ENCODE measurements at places on chromosomes 1 and 21.

DNA sequence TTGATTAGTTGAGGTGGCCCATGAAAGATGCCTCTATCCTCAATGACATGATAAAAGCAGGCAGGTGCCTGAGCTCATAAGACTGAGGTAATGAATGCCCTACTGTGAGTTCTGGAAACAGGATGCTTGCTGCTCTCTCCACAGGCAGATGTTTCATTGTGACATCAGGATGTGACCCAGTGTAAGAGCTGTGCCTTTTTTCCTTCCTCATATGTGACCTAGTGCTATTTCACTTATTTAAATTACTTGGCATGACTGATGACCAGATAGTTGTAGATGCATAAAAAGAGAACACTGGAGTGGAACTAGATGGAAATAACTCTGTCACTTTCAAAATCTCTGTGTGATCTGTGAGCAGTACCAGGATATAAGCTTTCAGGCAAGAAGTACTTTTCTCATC is 31.9 kb downstream of the KIF14 start:
- DNase-seq, result no peak

DNA sequence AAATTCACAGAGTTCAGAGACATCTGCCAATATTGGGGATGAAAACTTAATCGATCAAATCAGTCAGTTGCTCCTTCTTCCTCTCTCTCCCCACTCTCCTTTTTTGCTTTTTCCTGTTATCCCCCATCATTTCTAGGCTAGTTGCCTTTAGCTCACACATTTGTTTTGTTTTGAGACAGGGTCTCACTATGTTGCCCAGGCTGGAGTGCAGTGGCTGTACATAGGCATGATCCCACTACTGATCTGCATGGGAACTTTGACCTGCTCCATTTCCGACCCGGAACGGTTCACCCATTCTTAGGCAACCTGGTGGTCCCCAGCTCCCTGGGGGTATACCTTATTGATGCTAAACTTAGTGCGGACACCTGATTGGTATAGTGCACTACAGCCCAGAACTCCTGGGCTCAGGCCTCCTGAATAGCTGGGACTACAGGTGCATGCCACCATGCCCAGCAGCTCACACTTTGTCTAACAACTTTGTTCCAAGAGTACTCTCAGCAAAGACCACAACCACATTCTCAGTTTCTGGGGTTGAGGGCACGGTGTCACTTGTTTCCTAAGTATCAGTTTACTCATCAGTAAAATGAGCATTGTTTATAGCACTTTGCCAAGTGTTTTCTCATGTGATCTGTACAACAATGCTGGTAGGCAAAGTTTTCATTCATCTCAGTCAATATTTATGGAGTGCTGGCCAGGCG is 6.7 kb upstream of the ELOA start:
- peak; percentile 46 for DNase-seq

DNA sequence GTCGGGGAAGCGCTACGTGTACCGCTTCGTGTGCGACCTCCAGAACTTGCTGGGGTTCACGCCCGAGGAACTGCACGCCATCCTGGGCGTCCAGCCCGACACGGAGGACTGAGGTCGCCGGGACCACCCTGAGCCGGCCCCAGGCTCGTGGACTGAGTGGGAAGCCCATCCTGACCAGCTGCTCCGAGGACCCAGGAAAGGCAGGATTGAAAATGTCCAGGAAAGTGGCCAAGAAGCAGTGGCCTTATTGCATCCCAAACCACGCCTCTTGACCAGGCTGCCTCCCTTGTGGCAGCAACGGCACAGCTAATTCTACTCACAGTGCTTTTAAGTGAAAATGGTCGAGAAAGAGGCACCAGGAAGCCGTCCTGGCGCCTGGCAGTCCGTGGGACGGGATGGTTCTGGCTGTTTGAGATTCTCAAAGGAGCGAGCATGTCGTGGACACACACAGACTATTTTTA is 17.1 kb downstream of the ETS2 start:
- no peak for DNase-seq

- DNase-seq, result no peak
Observed at GRCh38 chr21:38920631-38921398, 115.1 kb downstream of the ETS2 start.

DNA sequence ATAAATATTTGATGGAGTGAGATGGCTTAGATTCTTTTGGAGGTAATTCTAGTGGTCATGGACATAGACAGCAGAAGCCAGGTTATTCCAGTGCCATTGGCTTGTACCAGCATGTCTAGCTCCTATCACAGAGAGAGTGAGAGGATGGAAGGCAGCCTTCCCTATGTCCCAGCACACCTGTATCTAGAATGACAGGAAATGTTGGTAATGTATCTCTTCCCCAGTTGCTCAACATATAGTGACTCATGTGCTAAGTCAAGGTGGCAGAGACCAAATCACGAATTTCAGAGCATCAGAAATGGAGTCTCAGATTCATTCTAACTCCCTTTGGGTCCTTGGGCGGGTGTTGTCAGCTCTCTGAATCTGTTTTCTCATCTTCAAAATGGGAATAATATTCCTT is 28.4 kb downstream of the METTL13 start:
- DNase-seq, result no peak
